CD4-positive, alpha-beta T cell treated with Interleukin-17A for 1 hour (primary cell): ENCODE measurements at places on chromosomes 1 and 21.

DNA sequence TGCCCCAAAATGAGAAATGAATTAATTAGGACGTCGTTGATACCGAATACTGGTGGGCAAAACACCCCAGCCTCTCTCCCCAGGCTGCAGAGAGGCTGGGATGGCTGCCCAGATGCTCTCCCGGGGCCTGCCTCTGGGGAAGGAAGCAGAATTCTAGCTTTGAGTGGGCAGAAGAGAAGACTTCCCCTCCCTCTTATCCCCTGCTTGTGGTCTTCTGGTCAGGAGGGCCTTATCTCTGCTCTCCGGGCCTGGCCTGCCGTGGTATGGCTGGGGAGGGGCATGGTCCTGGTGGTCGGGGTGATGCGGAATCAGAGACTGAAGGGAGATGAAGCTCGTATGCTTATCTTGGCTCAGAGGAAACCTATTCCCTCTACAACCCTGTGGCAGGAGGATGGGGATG lies 9.8 kb upstream of the CSF3R start:
- DNase-seq, result no peak

GRCh38 chr1:93773049-93773838 lies 91.6 kb upstream of the BCAR3 start:
- no peak for DNase-seq

DNA sequence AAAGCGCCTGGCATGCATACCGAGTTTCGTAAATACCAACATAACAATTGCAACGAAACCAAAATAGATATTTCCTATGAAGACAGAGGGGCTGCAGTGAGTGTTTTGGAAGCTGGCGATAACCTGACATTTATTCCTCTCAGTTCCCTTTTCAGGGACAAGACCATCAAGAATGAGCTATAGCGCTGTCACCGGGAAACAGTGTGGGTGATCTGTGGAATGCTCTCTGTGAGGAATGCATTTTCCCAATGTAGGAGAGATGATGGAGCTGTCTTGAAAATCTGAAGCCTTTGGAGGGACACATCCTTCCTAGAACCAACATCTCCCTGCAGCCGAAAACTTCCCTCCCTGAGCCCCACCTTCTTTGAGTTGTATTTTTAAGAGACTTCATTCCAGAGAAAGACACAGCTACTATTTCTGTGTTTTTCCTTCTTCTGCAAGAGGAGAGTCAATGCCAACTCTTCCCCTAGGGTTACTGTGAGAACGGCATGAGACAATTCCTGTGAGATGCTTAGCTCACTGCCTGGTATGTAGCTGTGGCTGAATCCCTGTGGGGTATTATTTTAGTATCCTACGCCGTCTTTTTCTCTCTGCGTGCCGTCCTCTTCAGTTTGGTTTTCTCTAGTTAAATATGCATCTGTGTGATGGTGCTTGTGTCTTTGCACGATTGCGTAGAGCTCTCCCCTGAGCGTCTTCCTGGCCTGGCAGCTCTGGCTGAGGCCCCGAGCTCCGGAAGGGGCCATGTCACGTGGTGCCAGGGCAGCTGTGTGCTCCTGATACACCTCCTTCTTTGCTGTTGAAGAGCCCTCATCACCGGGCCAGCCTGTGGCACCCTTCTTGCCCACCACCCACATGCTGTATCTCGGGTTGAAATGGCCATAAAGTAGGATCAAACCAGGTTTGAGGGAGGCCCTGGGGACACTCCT lies 45.2 kb downstream of the AJAP1 start:
- no peak for DNase-seq

DNA sequence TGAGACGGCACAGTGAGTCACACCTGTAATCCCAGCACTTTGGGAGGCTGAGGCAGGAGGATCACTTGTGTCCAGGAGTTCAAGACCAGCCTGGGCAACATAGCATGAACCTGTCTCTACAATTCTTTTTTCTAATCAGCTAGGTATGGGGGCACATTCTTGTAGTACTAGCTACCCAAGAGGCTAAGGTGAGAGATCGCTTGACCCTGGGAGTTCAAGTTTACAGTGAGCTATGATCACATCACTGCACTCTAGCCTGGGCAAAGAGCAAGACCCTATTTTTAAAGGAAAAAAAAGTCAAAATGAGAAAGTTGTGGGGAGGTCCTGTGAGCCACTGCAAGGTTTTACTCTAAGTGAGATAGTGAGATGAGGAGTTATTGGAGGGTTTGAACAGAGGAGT lies 34.8 kb upstream of the AHCTF1 start:
- no peak for DNase-seq

DNA sequence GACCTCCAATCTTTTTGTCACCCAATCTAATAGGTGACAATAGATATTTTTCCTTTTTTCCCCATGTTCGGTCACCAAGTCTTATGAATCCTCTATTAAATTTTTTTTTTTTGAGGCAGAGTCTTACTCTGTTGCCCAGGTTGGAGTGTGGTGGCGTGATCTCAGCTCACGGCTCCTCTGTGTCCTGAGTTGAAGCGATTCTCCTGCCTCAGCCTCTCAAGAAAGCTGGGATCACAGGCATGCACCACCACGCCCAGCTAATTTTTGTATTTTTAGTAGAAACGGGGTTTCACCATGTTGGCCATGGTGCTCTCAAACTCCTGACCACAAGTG lies 42.5 kb upstream of the MTF1 start:
- DNase-seq, result no peak

GRCh38 chr1:62904856-62905225 lies 120.9 kb downstream of the ATG4C start:
- DNase-seq, result no peak

- DNase-seq, result no peak
Observed at GRCh38 chr1:113388621-113389358, 1.5 kb upstream of the MAGI3 start.

DNA sequence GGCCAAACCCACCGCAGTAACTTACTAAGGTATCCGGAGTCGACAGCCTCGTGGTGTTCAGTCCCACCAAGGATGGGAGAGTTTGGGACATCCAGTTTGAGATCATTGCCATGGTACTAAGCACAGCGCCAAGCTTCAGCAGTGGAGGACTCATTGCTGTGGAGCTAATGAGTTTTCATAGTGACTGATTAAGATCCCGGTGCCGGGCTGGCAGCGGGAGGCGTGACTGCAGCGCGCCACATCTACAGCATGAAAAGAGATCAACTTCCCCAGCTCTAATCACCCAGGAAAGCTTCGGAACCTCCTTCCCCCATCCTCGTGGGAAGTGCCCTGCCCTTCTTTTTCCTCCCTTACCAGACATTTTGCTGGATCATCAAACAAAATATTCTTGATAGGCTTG lies 149.9 kb downstream of the OLFM3 start:
- no peak for DNase-seq
